Activated T-cell treated with anti-CD3 and anti-CD28 coated beads, Interleukin-2, amount 50 U/mL, for 4 hours (primary cell): ENCODE measurements at places on chromosomes 1 and 21. TPM values are rescaled to one million over a fixed set of nuclear protein-coding genes. Genes with fewer than 3 reads are reported as not detected.

DNA sequence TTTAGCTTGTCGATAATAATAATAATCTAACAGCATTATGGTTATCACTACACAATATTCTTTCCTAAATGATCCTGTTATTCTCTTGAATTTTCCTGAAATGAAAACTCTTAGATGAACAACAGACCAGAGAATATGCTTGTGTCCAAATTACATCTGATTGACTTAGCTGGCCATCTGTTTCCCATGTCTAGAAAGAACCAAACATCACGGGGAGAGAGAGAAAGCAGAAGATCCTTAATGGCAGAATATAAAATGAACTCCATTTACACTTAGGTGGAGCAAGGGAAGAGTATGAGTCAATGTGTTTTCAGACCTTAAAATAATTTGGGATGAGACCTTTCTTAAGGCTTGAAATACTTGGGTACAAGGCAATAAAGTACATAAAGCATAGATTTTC is 162.2 kb downstream of the DSCAM start:
- DNase-seq: no peak

SH2D1B gene
- total RNA-seq: not detected

VPS13D gene
- 26.5 TPM for total RNA-seq

DNA sequence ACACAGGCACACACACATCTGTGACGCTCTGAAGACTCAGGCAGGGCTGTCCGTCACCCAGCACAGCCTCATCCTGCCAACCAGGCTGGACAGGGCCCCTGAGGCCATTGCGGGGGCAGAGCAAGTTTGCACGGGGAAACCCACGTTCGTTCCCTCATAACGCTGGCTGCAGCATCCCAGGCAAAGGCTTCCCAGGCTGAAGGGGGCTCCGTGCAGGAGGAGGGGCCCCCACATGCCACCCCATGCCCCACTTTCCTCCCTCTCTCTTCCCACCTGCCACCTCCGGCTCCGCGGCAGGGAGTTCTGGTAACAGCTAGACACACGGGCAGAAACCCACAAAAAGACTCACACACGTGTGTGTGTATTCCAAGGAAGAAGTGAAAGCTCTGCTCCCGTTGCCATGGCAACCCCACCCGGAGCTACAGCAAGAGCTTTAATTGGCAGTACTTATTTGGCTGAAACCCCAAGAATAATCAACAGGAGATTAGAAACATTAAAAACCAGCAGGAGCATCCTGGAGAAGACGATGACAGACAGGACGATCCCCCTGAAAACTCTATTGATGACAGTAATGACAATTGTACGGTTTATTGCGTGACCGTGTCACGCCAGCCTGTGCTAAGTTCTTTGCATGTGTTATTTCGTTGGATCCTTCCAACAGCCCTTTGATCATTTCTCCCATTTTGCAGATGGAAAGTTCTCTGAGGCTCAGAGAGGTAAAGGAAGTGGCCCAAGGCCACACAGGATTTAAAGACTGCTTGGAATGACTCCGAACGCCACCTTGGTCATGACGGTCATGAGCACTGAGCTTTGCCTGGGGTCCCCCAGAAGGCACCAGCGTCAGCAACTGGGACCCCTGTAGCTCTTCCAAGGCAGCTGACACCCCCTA is 247.1 kb downstream of the NPHP4 start:
- DNase-seq: no peak

CLCNKB gene
- not detected for total RNA-seq
